NCI-H1436 treated with DMSO at 0.1 percent for 48 hours (cell line): ENCODE measurements at places on chromosomes 11 and 22.

DNA sequence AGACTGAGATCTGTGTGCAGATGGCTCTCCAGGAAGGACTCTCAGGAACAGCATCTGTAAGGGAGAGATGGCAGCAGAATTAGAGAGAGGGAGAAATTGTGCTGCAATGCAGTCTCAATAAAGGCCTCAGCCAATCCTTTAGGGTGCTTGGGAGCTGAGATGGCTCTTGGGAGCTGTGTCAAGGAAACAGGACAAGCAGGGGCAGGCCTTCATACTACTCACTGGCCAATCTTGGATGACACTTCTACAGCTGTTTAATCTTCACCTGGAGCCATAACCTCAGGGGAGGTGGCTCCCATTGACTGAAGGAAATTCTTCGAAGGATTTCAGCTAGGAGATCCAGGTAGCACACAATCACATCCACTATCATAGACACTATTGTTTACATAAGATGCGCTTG, 10.0 kb downstream of the OR5B21 start:
- DNase-seq = no peak

- DNase-seq = no peak
Observed at GRCh38 chr22:35608088-35608487, 9.0 kb downstream of the MB start.

- DNase-seq = no peak
Observed at GRCh38 chr11:68541991-68542390, 81.4 kb downstream of the PPP6R3 start.

DNA sequence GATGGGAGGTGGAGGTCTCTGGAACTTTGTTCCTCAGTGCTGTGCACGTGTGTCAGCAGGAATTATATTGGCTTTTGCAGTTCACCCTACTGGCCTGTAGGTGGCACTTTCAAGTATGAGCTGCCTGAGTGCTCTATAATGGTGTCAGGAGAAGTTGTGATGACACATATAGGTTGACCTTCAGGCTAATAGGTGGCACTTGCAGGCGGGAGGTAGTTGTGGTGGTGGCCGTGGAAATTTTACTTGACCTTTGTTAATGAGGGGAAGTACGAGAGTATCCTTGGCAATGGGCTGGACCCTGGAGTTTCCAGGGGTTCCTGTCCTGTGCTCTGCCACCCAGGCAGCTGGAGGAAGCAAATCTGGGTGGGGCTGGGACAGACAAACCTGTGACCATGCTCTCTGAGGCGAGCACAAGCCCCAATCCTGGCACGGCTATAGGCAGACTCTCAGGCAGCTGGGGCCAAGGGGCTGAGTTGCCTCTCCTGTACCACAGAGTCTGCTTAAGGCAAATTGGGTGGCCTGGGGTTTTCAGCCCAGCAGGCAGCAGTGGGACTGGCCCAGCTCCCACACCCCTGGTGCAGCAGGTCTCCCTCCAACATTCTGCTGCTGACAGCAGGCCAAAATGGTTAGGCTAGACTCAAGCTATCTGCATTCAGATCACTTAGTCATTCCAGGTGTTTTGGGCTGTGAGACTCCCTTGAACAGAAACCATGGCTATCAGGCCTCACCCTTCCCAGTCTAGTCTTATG, 147.5 kb upstream of the CTSC start:
- DNase-seq = no peak

DNA sequence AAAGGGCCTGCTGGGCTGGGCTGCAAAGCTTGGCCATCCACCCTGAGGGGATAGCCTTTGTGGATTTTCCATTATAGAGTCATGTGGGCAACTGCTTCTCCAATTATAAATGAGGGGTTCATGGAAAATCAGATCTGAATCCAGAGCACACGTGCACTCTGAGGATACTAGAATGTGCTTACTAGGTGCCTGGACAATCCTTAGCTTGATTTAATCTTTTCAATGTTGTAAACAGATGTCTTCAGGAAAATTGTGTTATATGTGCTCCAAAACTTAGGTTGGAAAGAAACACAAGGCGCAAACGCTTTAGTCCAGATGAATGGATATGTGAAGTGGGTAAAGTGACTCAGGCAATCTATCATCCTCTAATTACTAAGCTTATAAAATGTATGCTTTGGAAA, 92.0 kb downstream of the SLC17A6 start:
- DNase-seq = no peak

DNA sequence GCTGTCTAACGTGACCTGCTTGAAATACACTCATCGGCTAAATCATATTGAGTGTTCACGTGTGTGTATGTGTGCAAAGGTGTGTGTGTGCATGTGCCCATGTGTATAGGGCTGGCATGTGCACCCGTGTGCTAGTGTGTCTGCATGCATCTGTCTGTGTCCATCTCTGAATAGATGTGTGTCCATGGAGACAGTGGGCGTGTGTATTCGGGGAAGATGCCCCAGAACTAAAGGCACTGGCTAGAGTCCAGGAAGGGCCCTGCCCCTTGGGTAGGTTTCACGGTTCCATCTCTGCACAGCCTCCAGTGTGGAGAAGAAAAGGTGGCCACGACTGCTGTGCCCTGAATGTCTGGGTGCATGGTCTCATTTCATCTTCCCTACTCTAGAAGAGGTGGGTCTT, 220.3 kb downstream of the MN1 start:
- DNase-seq = no peak

- DNase-seq = no peak
Observed at GRCh38 chr11:119992171-119993051, 145.5 kb downstream of the TRIM29 start.

DNA sequence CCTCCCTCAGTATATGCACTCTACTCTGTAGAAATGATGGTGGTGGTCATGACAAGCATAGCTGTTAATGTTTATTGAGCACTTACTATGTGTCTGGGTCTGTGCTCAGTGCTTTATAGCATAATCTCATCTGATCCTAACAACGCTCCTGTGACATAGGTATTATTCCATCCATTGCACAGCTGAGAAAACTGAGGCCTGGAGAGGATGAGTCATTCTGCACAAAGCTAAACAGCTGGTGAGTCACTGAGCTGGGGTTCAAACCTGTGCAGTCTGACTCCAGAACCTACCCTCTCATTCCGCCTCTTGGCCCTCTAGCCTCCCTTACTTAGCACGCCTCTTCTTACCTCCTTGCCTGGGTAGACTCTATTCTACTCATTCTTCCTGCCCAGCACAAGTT, 41.7 kb downstream of the PRDM11 start:
- DNase-seq = no peak

DNA sequence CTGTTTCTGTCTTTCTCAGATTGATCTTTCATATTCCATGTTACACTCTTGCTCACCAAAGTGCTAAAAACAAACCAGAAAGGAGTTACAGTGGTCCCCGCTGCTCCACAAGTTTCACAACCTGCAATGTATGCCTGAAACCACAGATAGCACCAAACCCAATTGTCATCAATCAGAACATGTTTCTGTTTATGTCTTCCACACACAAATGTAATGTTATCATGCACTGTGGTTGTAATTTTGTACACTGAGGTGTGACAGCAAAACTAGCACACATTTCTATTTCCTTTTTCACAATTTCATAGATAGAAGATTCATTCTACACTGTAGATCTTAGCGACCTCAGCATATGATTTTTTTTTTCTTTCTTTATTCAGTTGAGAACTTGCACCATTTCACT, 1045.9 kb upstream of the RAG2 start:
- DNase-seq = no peak

- DNase-seq = no peak
Observed at GRCh38 chr22:30872285-30873041, 96.1 kb downstream of the MORC2 start.

GRCh38 chr11:35247428-35247827, 108.5 kb downstream of the CD44 start:
- DNase-seq = no peak
